ENCODE measurements at places on chromosomes 16 and 17.

DNA sequence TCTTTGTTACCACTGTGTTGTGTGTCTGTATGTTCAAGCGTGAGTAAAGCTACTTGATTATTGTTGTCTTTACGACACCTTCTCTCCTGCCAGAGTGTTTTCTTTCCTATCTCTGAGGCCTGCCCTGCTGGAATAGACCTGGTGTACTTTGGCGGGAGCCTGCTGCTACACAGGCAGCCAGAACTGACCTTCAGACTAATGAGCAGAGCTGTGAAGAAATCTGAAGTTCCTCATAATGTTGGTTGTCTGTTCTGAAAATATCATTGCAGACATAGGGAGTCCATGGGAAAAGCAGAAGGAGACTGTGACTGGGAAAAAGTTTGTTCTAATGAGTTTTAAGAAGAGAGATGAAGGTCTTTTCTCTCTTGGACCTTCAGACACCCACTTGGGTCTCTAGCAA, 9.8 kb downstream of the RHOT1 start:
- DNase-seq: peak; percentile 72

DNA sequence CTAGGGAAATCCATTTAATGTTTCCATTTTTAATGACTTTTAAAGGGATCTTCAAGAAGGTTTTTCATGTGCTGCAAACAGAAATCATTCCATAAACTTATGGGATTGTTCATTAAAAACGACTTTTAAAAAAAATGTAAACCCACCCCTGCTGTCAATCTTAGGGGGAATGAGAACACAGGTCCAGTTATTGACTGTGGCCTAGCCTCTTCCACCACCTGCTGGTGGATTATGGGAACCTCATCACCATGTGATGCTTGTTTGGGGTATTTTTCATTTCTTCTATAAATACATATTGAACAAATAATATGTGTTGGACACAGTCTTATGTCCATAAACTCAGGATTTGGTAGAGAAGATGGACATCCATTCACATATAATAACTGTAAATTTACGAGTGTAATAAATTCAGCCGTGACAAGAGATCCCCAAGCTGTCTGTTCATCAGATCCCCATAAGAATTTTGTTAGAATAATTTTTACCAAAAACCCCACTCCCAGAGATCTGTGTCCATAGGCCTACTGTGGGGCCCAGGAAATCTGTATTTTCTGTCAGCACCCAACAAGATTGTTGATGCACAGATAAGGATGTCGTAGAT, 42.0 kb upstream of the TMC5 start:
- DNase-seq: peak; percentile 30

DNA sequence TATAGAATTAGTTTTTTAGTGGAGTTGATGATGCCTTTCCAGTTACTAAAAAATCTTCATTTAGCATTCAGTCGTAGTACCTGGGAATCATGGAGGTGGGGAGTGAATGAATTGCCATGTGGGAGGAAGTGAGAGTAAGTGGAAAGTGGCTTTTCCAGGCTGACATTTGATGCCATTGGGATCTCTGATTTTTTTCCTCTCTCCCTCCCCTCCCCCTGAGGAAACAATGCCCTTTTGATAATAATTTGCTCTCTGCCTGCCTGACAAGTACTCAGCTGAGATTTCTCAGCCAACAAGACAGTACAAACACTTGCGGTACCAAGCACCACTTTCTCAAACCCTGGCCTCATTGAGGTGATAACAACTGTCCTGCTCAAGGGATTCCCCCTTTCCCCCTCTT, 2.2 kb downstream of the UBE2Z start:
- no peak for DNase-seq

GRCh38 chr16:49826515-49826914, 29.4 kb downstream of the ZNF423 start:
- no peak for DNase-seq

GRCh38 chr17:79815836-79816461, 19.1 kb upstream of the CBX8 start:
- no peak for DNase-seq

- DNase-seq: peak; percentile 89
These were observed 19.9 kb downstream of the ARL4D start for GRCh38 chr17:43418441-43419374.

GRCh38 chr16:4487955-4488498, 11.8 kb downstream of the HMOX2 start:
- DNase-seq: no peak

DNA sequence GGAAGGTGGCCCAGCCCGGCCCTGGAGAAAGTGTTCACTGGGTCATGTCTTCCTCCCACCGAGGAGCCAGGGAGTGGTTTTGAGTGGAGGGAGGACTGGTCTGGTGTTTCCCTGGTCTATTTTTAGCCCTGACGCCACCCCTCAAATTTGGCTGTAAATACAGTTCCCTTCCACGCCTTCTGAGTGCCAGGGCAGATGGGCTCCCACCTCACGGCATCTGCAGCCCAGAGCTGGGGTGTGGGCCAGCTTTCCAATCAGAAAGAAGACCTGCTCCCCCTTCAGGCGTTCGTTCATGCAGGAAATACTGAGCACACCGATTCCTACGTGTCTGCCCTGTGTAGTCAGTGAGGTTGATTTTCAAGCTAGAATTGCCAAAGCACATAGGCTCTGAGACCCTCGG, 53.7 kb downstream of the SNX20 start:
- DNase-seq: no peak

DNA sequence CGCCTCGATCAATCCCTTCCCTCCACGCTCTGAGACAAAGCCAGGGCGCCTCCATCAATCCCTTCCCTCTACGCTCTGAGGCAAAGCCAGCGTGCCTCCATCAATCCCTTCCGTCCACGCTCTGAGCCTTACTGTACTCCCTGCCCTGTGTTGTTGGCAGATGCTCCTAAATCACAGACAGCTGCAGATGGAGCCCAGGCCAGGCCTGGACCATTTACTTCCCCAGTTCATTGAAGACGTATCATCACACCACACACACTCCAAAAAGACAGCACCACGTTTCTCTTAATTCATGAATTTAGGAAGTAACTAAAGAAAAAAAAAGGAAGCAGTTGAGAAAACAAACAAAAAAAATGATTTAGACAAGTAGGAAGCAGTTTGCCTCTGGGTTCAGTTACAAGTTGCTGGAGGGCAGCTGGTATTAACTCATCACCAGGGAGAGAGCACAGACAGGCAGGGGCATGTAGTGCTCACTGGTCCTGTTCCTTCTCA, 7.4 kb upstream of the CD300LD start:
- peak; percentile 95 for DNase-seq

DNA sequence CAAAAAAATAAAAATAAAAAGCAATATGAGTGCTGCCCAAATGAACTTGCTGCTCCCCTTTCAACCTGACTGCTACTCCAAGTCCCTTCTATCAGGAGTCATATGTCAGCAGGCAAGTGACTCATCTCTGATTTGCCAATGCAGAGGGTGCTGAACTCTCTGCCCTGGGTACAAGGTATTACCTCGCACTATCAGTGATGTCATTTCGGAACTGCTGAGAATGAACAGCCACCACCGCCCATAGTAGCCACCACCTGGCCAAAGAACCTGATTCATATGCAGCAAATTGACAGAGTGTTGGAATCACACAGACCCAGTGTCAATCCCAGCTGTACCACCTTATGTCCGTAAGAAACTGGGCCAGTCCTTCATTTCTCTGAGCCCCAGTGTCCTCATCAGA, 31.2 kb downstream of the LYRM9 start:
- DNase-seq: no peak

- DNase-seq: peak; percentile 68
These were observed 119.1 kb upstream of the SMURF2 start for GRCh38 chr17:64781014-64781756.

DNA sequence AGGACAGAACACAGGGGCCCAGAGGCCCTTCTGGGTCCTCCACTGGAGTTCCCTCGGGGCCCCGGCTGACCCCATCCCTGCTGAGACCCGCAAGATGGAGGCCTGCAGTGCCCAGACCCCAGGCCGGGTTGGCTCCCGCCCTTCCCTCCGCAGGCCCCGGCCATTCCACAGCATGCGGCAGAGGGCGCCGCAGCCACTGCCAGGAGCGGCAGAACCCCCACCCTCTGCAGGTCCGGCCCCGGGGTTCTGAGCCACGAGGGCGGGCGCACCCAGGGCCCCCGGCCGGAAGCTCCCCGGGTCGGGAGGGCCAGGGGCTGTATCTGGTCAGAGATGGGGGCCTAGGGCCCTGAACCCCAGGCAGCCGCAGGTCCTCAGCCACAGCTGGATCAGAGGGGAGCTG, 2.4 kb upstream of the PERCC1 start:
- peak; percentile 19 for DNase-seq

DNA sequence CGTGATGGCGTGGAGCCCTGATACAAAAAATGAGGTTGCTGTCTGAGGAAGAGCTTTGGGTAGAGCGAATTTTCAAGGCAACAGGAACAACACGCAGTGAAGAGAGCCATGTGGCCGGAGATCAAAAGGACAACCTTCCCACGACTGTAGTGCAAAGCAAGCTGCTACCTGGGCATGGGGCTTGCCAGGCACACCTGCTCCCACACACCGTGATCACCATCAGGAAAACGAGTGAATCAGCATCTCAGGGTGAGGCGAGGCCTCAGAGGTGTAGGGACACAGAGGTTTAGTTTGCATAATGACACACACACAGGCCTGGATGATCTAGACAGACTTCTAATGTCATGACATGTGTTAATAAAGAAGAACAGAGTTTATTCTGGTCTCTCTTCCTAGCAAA, 65.7 kb downstream of the PARN start:
- DNase-seq: no peak

- peak; percentile 11 for DNase-seq
These were observed 29.9 kb downstream of the YPEL2 start for GRCh38 chr17:59361386-59361785.

GRCh38 chr17:74960570-74961342, 11.8 kb downstream of the HID1 start:
- DNase-seq: peak; percentile 67

- DNase-seq: no peak
These were observed 40.2 kb downstream of the KSR1 start for GRCh38 chr17:27496437-27496943.

DNA sequence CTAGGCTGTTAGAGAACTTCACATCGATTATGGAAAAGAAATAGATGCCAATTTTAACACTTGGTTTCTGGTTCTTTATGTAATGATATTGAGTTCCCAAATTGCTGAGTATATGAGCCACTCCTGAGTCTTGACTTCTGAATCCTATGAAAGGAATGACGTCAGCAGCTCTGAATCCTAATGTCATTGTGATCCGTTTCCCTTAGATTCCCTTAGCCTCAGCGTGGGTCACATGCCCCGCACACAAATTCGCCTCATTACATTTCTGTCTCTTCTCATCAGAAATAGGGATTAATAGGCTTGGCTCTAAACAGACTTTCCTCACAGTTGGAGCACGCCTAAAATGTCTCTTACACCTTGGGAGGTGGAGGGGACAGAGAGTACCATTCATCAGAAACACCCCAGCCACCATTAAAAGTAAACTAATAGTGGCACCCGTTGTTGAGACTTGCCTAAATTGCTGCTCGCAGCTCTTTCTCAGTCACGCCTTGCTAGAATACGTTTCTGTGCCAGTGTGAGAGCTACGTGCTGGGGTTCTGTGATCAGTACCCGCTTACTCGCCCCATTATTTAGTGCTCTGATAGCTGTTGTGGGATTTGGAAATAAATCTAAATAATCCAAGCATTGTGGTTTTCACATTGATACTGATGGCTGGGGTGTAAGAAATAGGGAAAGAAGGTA, 7.1 kb downstream of the MRM3 start:
- DNase-seq: no peak

GRCh38 chr16:24930440-24930839, 84.7 kb downstream of the SLC5A11 start:
- no peak for DNase-seq

DNA sequence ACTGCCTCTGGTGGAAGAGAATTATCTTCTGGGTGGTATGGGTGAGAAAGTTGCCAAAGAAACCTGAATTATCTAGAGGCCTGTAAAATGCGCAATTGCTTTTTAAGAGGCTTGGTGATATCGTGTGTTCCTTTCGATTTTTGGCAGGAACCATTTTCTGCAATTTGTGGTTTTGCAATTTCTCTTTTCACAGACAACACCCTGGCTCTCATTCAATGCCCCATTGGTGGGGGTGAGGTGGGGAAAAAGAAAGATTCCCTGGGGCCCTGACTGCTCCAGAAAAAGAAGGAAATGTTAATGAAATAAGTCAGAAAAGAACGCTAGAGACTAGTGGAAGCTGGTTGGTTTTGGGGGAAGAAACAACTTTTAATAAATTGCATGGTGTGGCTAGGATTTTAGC, 77.4 kb downstream of the ANKFN1 start:
- peak; percentile 1 for DNase-seq

GRCh38 chr17:50270435-50271362, 3.6 kb upstream of the TMEM92 start:
- no peak for DNase-seq

GRCh38 chr17:40499551-40500189, 1.8 kb downstream of the TNS4 start:
- DNase-seq: no peak

DNA sequence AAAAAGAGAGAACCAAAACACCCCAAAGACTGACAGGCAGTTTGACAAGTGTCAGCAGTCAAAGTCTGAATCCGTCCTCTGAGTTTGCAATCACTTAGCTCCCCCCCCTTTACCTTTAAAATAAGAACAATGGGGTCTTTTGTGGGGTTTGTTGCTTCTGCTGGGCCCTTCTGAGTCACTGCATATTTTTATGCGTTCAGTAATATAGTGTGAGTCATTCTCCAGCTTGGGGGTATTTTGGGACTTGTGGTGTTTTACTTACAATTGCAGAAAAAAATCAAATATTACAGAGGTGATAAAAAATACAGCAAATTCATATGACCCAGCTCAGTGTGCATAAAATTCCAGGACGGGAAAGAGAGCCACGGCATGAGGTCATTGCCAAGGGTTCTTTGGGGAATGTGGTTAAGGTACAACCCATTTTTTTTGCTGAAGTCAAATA, 120.1 kb downstream of the CYLD start:
- DNase-seq: peak; percentile 2

DNA sequence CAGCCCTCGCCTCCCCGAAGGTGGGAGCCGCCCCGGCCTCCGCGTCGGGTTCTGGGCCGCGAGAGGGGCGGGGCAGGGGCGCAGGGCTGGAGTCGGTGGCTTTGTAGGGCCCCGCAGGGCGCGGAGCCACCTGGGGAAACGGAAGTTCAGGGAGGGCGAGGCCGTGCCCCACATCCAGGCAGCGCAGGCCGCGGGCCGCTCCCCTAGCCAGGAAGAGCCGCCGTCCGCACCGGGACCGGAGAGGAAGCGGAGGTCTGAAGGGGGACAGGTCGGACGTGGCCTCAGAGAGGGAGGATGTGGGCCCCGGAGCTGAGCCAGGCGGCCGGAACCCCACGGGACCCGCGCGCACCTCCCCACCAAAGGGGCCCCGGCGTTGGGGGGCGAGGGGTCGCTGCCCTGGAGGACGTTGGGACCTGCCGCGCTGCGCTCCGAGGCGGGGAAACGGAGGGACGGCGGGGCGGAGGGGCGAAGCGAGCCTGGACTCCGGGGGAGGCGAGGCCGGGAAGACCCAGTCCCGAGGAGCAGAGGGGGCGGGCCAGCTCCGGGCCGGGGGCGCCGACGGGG, 482 bp upstream of the SLC16A3 start:
- peak; percentile 43 for DNase-seq

Measured in MV-4-11 (cell line).